ENCODE measurements at places on chromosomes 11 and 22.

- DNase-seq = no peak
Observed at GRCh38 chr22:45007391-45008185, 2.2 kb downstream of the PHF21B start.

DNA sequence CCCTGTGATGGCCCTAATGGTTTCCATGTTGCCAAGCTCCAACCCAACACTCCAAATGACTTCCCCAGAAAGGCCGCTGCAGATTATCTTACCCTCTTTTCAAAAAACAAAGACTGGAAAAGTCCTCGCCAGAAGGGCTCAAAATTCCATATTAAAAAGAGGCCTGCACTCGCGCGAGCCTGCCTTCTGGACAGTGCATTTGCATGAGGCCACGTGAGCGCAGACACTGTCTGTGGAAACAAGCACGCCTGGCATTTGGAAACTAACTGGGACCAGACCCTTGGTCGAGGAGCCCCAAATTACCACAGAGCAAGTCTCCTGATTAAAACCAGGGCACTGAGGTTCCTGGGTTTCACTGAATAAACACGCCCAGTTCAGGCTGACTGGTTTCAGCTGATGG, 42.9 kb downstream of the ABTB2 start:
- no peak for DNase-seq

GRCh38 chr11:32262367-32262766, 171.5 kb downstream of the RCN1 start:
- no peak for DNase-seq

- no peak for DNase-seq
Observed at GRCh38 chr11:117345039-117345438, 17.4 kb downstream of the CEP164 start.

DNA sequence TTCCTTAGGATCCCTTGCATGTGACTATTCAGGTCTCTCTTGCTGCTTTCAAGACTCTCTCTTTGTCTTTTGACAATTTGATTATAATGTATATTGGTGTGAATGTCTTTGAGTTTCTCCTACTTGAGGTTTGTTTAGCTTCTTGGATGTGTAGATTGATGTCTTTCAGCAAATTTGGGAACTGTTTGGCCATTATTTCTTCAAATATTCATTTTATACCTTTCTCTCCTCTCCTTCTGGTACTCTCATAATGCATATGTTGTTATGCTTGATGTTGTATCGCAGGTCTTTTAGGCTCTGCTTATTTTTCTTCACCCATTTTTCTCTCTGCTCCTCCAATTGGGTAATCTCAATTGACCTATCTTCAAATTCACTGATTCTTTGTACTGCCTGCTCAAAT, 44.2 kb downstream of the OR2AT4 start:
- no peak for DNase-seq

GRCh38 chr11:35047179-35047578, 91.8 kb upstream of the CD44 start:
- no peak for DNase-seq

- peak; percentile 61 for DNase-seq
Observed at GRCh38 chr22:37497062-37497599, 10.9 kb upstream of the MFNG start.

GRCh38 chr11:3954448-3955298, 99.2 kb downstream of the STIM1 start:
- DNase-seq = no peak

DNA sequence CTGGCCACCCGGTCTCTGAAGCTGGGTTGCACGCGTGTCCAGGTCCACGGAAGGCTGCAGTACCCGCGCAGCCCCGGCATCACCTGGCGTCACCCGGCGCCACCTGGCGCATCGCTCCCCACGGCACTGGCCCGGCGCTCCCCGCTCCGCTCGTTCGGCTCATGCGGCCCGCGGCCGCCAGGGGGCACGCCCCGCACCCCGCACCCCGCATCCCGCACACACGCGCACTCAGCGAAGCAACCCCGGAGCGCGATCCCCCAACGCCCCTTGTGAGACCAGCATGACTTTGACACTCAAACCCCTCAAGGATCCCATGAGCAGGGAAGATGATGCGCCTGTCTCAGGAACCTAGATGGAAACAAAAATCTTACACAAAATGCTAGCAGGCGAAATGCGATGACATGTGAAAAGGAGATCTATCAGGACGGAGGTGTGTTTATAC, 11.9 kb downstream of the B3GNT6 start:
- no peak for DNase-seq

DNA sequence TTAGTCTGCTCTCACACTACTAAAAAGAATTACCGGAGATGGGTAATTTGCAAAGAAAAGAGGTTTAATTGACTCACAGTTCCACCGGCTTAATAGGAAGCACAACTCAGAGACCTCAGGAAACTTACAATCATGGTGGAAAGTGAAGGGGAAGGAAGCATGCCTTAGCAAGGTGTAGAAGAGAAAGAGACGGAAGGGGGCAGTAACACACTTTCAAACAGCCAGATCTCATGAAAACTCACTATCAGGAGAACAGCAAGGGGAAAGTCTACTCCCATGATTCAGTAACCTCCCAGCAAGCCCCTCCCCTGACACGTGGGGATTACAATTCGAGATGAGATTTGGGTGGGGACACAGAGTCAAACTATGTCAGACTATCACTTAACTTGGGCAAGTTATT, 236.6 kb upstream of the ANO3 start:
- no peak for DNase-seq

- DNase-seq = no peak
Observed at GRCh38 chr11:117009905-117010605, 88.2 kb downstream of the SIK3 start.

- DNase-seq = no peak
Observed at GRCh38 chr11:13045734-13046133, 36.6 kb downstream of the RASSF10 start.

DNA sequence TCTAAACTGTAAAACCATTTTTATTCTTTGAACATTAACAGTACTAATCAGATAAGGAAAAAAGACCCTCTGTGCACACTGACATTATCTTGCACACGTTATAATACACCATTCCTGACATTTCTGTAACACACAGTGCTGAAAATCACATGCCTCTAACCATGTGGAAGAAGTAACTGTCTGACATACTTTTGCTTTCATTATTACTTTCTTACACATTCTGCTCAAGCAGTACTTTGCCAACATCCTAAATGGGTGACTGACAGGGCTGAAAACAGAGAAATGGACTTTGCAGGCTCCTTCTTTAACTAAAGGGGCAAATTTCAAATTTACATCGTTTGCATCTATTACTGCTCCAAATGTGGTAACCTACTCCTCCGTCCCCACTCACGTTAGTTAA, 22.8 kb upstream of the TP53AIP1 start:
- DNase-seq = no peak

DNA sequence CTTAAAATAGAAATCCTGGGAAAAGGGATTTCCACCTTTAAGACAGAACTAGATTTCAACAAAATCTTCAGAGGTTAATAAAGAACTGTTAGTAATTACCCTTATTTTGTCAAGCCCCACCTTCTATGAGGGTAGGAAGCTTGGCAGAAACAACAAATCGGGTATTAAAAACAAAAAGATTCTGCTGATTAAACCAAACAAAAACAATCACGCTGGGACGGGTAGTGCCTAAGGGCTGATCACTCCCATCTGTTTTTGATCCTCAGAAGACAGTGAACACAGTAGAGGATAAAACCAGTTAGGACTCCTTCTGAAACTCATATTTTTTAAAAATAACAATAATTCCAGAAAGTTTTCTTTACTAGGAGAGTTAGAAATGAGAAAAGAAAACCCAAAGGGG, 441.3 kb upstream of the API5 start:
- DNase-seq = no peak

- no peak for DNase-seq
Observed at GRCh38 chr11:43712676-43713075, 32.1 kb downstream of the HSD17B12 start.

DNA sequence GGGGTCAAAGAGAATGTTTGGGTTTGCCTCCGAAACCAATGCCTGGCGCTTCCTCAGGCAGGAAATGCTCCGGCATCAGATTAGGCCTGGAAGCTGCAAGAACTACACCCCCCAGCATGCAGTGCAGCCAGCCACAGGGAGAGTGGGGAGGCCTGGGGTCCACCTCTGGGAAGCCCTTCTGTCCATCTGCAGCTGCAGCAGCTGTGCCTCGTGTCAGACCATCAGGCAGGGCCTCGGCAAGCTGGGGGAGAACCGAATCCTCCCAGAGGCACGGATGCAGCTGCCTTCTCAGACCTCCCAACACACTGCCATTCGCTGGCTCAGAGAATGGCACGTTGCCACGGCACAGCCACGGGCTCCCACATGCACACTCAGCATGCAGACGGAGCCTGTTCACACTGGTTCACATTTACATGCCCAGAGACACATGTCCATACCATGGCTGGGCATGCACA, 57.4 kb downstream of the NECTIN1 start:
- no peak for DNase-seq

- no peak for DNase-seq
Observed at GRCh38 chr11:92225568-92226330, 1.1 kb downstream of the FAT3 start.

GRCh38 chr22:44371741-44372525, 59.2 kb upstream of the SHISAL1 start:
- no peak for DNase-seq

GRCh38 chr22:31952094-31952401, 7.7 kb downstream of the YWHAH start:
- no peak for DNase-seq

DNA sequence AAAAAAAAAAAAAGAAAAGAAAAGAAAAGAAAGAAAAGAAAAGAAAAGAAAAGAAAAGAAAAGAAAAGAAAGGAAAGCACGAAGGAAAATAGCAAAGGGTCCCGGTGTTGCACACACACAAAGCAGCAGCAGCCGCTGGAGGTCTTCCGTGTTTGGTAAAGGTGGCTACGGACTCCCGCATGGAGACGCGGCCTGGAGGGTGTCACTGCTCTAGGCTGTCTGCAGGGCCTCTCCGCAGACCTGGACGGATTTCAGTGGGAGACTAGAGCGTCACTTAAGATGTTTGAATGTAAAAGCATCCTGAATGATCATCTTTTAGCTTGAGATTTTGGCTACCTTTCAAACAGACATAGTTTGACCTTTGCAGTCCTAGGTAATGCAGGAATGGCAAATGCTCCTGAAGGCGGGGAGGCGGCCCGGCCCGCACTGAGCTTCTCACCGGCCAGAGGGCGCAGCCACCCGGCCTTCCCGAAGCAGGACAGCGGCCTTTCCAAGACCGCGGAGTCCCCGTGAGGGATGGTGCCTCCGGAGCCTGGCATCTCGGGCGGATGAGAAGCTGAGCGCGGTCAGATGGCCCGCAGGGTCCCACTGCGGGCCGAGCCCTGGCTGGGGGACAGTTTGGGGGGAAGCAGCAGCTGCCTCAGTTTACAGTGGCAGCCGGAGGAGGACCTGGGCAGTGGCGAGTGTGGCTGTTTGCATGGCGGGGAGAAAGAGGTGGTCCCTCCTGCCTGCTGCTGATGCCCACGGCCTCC, 18.5 kb downstream of the KRTAP5-5 start:
- no peak for DNase-seq

- DNase-seq = no peak
Observed at GRCh38 chr11:131914361-131914774, 544.0 kb downstream of the NTM start.

DNA sequence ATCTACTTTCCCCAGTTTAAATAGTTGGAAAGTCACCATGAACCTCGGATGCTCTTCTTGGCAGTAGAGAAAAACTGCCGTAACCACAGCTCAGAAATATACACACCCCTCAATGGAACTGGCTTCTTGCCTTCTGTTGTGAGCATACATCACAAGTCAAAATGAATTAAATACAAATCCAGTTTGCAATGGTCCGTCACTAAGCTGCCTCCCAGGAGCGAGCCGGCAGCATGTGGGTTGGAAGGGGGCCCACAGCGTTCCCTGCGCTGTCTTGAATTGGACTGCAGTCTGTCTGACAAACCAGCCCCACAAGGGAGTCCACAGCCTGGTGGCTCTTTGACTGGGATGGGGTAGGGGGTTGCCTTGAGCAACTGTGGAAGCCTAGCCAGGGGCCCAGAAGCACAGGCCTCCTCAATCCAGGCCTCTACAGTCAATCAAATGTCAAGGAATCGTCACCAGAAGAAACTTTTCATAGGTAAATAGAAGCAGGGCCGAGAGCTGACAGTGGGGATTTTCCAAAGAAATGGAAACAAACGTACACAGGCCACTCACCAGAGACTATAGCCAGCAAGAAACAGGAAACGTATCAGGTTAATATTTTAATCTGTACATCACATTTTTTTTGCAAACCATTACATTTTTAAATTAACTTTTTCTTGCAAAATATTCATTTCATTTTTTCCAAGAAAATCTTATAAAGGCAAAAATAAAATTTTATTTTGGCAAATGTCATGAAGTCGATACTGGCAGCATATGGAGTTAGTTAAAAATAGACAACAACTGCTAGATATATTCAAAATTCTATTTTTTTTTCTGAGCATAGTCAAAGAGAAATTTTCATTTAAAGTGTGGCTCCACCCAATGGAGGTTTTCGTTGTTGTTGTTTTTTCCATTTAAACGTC, 38.5 kb downstream of the C11orf58 start:
- DNase-seq = no peak

GRCh38 chr11:117679461-117679860, 117.6 kb downstream of the DSCAML1 start:
- no peak for DNase-seq

- DNase-seq = no peak
Observed at GRCh38 chr22:48135592-48135991, 1373.1 kb downstream of the TBC1D22A start.

GRCh38 chr11:67262731-67263675, 3.3 kb upstream of the GRK2 start:
- no peak for DNase-seq

GRCh38 chr11:134980819-134981710, 569.0 kb upstream of the B3GAT1 start:
- DNase-seq = no peak

DNA sequence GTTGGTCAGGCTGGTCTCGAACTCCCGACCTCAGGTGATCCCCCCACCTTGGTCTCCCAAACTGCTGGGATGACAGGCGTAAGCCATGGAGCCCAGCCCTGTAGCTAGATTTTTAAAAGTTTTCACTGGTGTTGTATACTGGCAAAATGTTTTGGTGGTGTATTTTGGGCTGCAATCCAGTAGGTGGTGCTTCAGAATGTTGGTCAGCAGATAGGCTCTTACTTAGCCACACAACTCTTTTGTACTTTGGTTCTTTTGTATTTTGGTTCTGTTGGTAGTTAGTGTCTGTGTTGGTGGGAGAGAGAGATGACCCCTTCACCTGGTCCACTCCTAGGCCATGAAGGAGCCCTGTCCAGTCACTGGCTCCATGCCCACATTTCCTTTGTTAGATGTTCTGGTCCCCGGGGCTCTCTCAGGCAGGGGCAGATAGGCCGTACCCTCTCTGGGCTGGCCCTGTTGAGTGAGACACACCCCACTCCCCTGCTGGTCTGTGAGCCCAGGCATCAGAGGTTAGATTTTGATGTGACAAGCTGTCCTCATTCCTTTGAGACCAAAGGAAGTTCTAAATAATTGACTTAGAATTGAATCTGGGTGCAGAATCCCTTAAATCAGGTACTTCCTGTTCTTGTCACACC, 123.8 kb downstream of the DDX10 start:
- DNase-seq = no peak

- no peak for DNase-seq
Observed at GRCh38 chr11:128029219-128029722, 558.1 kb downstream of the ETS1 start.

GRCh38 chr22:45645526-45646414, 25.9 kb upstream of the ATXN10 start:
- DNase-seq = no peak

GRCh38 chr11:20277014-20277413, 86.5 kb upstream of the HTATIP2 start:
- DNase-seq = no peak

GRCh38 chr11:61793829-61794204, 1.1 kb downstream of the FEN1 start:
- DNase-seq = no peak

Measured in AG04449 (cell line).